ENCODE measurements at places on chromosomes 12 and 14.

DNA sequence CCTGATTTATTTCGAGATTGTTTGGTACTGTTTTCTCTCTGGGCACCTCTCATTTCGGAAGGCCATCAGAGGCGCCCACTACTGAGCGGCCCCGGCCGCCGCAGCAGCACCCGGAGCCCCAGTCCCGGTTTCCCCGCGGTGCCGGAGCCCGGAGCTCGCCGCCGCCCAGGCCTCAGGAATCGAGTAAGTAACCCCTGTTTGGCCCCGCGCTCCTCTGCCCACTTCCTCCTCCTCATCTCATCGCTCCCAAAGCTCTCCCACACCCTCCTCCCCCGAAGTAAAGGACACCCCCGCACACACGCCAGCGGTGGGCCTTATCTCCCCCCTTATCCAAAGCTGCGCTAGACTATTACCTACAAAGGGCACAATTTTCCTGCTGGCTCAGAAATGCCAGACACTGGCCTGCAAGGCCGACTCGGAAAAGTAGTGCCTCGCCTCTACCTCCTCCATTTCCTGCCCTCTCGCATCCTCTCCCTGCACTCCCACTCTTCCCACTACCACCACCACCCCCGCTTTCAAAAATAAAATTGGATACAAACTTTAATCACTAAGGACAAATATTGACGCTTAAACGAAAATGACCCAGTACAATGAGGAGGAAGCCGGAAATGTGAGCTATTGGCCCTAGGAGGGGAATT, 637 bp upstream of the FOXG1 start:
- DNase-seq, result no peak

GRCh38 chr14:41392226-41392625, 214.4 kb upstream of the LRFN5 start:
- no peak for DNase-seq

- DNase-seq, result no peak
Measured at GRCh38 chr12:121595520-121595919, 14.7 kb upstream of the KDM2B start.

DNA sequence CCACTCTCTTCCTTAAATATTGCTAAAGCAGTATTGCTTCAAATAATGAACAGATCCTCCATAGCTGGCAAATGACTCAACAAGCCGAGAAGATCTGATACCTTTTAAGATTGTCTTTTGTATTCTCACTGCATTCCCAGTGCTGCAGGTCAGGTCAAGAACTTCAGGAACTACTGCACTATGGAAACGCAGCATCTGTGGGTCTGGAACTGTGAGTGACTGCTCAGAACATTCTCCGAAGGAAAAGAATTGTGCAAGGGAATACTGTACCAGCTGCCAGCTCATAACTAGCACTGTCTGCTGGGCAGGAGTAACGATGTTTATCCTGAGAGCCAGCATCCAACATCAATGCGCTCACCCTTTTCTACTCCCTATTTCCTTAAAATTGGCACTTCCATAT, 348.0 kb upstream of the SOX5 start:
- no peak for DNase-seq

DNA sequence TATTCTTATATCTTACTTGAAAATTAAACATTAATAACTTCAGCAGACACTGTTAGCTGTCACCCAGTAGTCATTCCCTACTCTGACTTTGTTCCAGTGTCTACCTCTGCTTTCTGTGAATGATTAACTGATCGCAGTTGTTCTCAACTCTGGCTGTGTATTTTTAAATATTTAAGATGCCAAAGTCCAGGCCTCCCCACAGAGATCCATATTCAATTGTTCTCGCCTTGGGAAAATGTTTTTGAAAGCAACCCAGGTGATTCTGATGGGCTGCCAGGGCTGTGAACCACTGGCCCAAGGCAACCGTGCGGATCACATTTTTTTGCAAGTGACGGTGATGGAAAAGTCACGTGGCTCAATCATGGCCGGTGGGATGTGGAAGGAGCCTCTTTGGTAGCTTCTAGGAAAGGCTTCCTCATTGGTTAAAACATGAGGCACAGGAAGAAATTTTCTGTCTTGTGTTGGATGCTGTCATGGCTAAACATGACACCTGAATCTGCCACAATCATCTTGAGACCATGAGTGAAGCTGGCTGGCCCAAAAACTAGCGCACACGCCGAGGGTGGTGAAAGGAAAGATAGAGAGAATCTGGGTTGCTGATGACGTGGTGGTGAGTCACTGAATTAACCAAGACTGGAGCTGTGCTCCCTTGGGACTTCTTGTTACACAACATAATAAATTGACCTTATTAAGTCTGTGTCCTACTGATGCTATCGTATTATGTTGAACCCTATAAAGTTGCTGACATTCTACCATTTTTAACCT, 37.2 kb downstream of the RDH12 start:
- DNase-seq, result no peak

GRCh38 chr12:27474344-27474743, 27.8 kb downstream of the SMCO2 start:
- no peak for DNase-seq

- DNase-seq, result no peak
Measured at GRCh38 chr14:97458255-97458654, 661.1 kb downstream of the VRK1 start.

- DNase-seq, result no peak
Measured at GRCh38 chr12:98275131-98275475, 240.3 kb upstream of the TMPO start.

DNA sequence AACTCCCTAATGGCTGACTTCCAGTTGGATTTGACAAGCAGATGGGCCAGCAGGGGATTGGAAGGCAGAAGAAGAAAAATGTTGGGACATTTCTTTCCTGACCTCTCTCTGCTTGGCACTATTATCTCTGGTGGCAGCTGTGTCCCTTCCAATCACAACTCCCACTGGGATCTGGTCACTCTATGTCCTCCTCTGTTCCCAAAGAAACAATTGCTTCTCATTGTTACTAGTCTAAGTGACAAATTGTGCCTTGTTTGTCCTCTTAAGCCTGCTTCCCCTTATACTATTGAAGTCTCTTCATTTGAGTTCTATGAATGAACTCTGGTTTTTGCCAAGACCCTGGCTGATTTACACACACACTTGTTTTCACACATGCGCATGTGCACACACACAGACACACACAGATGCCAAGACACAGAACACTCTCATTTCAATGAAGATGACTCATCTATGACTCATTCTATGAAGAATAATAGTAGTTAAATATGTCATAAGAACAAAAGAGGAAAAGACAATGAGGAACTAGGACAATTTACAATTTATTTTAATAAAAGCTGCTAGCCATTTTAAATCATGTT, 83.0 kb upstream of the FAR2 start:
- no peak for DNase-seq

DNA sequence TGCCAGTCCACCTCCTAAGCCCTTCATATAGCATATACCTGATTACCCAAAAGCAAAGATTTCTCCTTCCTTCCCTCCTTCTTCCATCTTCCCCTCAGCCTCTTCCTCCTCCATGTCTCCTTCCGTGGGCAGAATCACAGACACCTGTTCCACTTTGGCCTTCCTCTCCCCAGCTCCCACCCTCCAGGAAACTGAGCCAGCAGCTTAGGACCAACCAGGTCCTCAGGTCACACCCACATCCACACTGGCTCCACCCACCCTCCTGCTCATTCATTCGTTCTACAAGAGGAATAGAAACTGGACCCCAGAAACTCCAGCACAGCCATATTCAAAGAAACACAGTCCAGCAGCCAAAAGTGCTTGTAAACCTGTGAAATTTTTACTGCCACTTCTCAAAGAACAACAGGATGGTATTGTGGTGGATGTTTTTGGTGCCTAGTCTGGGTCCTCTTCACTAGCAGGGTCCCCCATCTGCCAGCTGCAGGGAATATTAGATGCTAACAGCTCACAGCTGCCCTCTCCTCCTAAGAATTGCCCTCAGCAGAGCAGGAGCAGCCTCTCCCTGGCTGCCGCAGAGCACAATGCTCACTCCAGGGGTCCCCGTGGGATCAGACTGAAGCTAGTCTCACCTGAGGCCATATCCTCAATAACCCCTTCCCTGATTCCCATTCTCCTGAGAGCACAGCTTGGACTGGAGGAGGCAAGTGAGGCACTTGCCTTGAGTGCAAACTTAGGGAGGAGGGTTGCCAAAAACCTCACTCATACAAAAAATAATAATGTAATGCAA, 18.4 kb downstream of the CMKLR1 start:
- DNase-seq, result no peak

DNA sequence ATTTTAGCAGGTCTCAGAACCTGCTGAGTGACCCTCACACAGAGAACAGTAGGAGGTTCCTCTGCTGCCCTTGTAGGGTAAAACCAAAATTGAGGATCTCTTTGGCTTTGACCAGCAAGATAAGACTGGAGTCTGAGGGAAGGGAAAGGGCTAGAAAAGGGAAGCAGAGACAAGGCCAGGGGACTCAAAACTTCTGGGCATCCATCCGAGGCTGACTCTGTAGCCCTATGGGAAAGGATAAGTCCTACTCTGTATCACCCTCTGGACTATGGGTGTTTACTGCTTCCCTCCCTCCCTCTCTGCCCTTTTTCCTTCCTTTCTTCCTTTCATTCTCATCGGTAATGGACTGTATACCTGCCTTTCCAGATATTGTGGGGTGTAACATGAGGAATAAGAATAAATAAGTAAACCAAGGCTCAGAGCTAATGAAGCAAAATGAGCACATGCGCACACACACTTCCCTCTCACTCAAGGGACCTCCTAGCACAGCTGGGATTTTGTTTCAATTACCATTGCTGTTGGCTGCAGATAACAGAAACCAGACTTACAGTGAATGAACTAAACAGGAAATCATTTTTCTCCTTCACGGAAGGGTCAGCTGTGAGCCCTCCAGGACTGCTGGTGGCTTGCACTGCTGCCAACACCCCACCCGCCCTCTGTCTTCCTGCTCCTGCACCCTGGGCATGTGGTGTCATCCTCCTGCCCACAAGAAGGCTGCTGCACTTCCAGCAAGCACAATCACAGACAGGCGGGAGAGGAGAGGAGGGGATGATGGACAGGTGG, 404.4 kb upstream of the CCDC196 start:
- DNase-seq, result no peak

GRCh38 chr14:96071561-96071960, 32.4 kb downstream of the C14orf132 start:
- no peak for DNase-seq

- DNase-seq, result no peak
Measured at GRCh38 chr12:69999561-69999960, 174.5 kb downstream of the MYRFL start.

GRCh38 chr14:84857571-84857970, 672.4 kb upstream of the FLRT2 start:
- DNase-seq, result no peak

DNA sequence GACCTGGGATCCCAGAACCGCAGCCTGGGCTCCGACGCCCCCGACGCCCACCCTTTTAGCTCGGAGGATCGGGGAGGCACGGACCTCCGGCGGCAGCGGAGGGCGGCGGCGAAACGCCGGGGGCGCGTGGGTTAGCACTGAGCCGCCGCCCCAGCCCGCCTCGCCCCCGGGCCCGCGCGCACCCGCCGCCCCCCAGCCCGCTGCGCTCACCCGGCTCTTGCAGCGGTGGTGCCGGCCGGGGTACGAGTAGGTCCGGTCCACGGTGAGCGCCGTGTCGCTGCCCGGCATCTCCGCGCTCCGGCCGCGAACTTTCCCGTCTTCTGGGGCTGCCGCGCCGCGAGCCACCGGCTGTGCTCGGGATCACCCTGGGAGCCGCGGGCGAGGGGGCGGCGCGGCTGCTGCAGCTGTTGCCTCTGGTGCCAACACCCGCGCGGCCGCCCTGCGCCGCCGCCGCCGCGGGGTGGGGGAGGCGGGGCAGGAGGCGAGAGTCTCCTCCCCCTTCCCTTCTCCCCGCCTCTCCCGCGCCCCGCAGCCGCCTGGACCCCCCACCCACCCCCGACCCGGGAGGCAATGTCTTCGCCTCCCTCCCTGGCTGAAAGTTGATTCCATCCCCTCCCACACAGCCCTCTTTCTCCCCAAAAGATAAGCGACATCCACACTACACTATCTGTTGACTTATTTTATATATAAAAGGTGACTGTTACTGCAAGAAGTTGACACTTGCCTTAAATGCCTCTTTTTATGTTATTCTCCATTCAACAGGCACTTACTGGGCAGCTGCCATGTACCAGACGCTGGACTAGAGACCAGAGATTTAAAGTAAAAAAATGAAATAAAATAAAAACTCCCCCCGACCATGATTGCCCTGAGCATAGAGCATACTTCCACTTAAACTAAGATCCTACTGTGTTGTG, at the start of gene TMCC3:
TMCC3 (minus strand) TSS at position 415 of the 914 bp plus-strand sequence; CDS start at position 288, 127 bp downstream.
- no peak for DNase-seq

- DNase-seq, result no peak
Measured at GRCh38 chr12:110366321-110367142, 37.0 kb downstream of the ANAPC7 start.

GRCh38 chr14:26841920-26842741, 244.3 kb upstream of the NOVA1 start:
- DNase-seq, result no peak

GRCh38 chr12:108881953-108882352, 2.1 kb downstream of the DAO start:
- no peak for DNase-seq

DNA sequence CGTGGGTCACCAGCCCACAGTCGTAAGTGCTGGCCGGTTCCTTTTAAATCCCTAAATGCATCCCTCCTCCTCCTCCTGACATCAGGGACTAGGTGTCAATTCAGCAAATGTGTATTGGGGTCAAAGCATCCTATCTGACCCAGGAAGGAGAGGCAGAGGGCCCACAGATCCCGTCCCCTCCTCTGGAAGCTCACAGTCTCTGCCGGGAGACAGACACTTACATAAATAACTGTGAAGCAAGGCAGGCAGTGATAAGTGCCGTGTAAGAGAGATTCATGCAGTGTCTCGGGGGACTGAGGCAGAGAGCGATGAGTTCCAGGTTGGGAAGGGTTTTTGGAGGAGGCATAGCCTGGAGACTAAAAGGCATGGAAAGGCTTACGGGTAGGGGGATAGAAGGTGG, 44.1 kb downstream of the HRK start:
- no peak for DNase-seq

GRCh38 chr14:84323450-84323849, 1206.5 kb upstream of the FLRT2 start:
- no peak for DNase-seq

DNA sequence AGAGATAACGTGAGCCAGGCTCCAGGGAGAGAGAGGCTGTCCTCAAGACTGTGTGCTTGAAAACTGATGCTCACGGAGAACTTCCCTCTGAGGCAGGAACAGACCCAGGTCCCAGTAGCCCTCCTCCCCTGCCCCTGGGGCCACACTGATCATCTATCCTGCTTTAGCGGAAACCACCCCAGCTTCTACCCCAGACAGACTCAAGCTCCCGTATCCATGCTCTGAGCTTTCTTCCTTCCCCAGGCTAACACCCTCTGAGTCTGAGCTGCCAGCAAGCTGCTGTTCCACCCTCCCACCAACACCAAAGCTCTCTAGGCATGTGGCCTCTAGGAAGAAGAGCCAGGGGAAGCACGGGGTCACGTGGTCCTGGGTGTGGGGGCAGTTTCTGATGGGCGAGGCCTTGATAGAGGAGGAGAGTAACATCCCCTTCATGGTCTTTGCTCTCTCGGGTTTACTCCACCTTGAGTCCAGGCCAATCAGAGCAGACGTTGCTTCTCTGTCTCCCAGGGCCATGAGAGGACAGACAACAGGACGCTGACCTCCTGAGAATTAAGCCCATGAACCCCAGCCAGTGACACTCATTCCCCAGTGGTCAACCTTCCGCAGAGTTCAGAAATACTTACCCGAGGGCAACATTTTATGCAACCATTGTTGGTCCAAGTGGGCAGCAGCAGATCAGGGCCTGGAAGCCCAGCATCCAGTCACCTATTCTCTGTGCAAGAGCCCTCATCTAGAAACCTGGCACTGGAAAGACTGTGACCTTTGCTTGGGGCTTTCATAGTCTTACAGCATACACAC, 1.4 kb downstream of the PCK2 start:
- DNase-seq, result peak; percentile 56

GRCh38 chr12:27208414-27208750, 35.7 kb upstream of the STK38L start:
- no peak for DNase-seq

- no peak for DNase-seq
Measured at GRCh38 chr12:39372204-39372925, 70.6 kb downstream of the KIF21A start.

Measured in activated CD4-positive, alpha-beta T cell treated with anti-CD3 and anti-CD28 coated beads for 24 hours (primary cell).